BE2C (cell line): ENCODE measurements at places on chromosomes 5 and 9.
A peak's percentile ranks its signal among the peaks of the same experiment; 100 is the strongest.

- peak; percentile 84 for DNase-seq
Observed at GRCh38 chr5:17189381-17190036, 27.9 kb upstream of the BASP1 start.

GRCh38 chr5:138649316-138649720 is 74.1 kb upstream of the HSPA9 start:
- peak; percentile 37 for DNase-seq

DNA sequence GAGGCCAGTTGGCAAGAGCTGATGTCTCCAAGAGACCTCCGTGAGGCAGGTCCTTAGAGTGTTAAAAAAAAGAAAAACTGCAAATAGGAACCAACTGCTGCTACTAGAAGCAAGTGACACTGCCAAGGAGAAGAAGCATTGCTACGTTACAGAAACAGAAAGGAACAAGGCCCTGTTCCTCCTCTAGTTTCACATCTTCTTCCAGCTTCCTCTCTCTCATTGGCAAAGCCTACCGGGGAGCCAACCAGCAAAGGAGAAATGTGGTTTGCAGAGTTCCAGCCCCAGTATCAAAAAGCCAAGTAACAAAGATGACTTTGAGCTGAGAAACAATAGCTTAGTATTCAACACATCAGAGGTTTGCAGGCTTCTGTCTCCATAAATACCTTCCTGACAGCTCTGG is 145.9 kb downstream of the PRELID2 start:
- DNase-seq = no peak

- DNase-seq = no peak
Observed at GRCh38 chr9:137881591-137882505, 4.3 kb downstream of the CACNA1B start.

DNA sequence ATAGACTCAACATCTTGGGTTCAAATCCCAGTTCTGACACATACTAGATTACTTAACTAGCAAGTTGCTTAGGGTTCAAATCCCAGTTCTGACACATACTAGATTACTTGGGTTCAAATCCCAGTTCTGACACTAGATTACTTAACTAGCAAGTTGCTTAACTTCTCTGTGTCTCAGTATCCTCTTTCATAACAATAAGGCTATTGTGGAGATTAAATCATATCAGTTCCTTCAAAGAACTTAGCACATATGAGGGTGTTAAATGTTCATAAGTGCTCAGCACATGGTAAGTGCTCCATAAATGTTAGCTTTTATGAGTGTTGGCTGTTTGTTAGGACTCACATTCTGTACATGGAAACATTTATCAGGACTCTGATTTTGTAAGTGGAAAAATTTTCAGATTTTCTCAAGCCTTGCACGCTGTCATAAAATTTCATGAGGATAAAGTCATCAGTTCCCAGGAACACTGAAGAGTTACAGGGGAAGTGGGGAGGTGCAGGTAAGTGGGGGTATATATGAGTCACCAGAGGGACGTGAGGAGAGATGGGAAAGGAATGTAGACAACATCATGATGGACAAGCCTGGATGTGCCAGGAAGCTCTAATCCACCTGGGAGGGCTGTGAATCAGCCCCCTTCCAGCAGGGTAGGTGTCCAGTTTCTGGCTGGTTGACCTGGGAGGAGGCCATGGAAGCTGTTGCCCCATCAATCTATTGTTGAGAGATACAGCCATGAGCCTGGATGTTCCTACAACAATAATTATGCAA is 532.2 kb upstream of the WWC1 start:
- no peak for DNase-seq

DNA sequence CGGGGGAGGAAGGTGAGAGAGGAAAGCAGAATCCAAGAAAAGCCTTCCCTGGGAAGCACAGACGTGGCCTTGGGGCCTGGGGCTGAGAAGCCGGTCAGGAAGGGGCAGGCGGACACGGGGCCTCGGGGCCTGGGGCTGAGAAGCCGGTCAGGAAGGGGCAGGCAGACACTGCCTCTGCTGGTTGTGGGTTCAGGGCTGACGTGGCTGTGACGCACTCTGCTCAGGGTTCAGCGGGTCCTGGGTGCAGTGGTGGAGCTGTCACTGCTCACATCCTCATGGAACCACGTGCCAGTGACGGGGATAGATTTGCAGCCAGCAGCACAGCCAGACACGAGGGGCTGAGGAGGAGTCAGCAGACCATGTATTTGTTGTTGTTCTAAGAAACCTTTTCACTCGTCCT is 12.8 kb downstream of the PAEP start:
- no peak for DNase-seq

DNA sequence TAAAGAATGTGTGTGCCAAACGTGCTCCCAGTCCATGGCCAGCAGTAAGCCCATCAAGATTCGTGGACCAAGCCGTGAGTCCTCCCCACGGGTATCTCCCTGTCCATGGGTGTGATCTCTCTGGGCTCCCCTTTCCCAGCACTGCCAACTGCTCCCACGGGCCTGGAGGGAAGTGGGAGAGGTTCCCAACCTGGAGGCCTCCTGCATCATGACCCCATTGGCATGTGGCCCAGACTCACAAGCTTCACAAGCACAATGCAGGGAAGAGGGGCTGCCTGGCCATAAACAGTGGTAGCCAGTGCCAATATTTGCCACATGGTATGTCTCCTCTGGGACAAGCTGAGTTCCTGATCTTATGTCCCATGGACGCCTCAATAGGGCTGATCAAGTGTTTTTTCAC is 59.1 kb downstream of the ABLIM3 start:
- DNase-seq = peak; percentile 23
